Stimulated activated CD4-positive, alpha-beta T cell treated with anti-CD3 and anti-CD28 coated beads, Interleukin-4, amount 100 ng/mL, for 4 hours (primary cell): ENCODE measurements at places on chromosomes 12 and 14.

GRCh38 chr12:128578045-128578444 is 245.7 kb downstream of the SLC15A4 start:
- DNase-seq: no peak

- no peak for DNase-seq
These were observed 76.3 kb downstream of the ANO2 start for GRCh38 chr12:5868625-5869295.

DNA sequence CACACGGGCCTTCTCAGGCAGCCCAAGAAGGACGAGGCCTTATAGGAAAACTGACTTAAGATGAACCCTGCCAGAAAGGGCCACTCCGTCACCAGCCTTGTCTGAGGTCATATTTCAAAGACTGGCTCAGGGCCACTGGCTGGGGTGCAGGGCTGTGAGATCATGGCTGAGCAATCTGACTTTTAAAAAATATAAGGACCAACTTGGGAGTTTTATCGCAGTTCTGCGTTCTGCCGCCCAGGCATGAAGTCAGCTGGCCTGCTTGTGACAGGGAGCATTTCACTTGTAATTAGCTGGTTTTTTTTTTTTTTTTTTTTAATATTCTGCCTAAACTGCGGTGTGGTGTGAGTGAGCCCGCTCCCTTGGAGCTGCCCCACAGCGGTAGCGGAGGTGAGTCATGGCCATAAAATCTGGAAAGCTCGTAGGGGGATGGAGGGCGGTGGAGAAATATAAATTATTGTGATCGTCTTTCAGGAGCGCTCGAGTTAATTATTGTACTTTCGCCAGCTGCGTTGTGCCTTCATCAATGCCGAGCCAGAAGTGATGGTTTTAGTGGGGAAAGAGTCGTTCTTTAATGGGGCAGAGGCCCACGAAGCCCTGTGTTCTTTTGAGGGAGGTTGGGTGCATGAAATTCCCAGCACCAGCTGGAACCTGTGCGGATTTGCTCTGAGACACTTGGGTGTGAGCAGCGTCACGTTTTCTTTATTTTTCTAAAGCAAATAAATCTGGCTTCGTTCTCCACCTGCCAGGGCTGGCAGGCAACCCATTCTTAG is 231.9 kb downstream of the C12orf75 start:
- no peak for DNase-seq

DNA sequence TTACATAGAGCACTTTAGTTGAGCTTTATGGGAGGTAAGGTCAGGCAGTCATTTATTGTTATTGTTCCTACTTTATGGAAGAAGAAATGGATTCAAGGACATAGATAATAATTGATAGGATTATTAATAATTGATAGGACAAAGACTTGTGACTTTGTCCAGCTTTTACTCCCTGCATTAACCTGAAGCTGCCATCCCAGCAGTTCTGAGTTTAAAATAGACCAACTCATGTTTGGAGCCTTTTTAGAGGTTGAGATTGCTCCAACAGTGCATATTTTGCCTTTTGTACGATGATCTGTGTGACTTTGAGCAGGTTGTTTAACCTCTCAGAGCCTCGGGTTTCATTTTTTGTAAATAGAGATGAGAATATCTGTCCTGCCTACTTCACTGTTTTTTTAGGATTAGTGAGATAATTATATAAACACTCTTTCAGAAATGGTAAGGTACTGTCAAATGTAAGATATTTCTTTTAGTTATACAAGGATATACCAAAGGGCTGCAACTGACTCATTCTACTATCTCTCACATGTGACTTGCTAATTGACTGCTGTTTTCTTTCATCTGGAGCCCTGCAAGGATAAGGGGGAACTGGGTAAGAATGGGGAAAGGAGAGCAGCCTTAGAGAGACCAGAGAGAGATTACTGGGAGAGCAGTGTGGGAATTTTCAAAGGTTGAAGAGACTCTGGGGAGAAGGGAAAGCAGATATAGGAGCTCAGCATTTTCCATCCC is 15.3 kb downstream of the WDR20 start:
- no peak for DNase-seq

DNA sequence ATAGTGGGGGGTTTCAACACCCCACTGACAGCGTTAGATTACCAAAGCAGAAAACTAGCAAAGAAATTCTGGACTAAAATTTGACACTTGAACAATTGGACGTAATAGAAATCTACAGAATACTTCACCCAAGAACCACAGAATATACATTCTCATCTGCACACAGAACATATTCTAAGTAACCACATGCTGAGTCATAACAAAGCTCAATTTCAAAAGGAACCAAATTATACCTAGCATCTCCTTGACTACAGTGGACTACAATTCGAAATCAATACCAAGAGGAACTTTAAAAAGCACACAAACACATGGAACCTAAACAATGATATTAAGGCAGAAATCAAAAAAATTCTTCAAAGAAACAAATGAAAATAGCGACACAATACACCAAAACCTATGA is 871.6 kb upstream of the MDGA2 start:
- DNase-seq: no peak

GRCh38 chr14:95811813-95812212 is 64.8 kb upstream of the TUNAR start:
- no peak for DNase-seq

- DNase-seq: no peak
These were observed 7.8 kb downstream of the LIMA1 start for GRCh38 chr12:50275556-50275955.

DNA sequence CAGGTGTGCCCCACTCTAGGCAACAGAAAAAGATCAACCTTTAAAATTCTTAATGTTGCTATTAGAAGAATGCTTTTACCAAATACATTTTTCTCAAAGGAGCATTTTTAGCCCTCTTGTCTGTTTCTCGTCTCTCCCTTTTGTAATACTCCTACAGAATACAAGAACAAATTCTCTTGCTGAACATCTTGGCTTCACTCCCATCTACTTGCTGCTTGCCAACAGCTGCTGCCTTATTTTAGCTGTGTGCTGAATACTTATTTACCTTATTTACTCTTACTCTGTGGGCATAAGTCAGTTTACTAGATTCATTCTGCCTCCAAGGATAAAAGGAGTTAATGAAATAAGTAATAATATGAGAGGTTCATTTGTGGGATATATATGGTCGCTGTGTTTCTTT is 70.8 kb downstream of the POLR3B start:
- DNase-seq: no peak

GRCh38 chr14:104082807-104083206 is 2.7 kb upstream of the ASPG start:
- DNase-seq: no peak

GRCh38 chr14:78857974-78858373 is 687.8 kb downstream of the NRXN3 start:
- no peak for DNase-seq

GRCh38 chr14:59582161-59582560 is 5.5 kb upstream of the CCDC175 start:
- DNase-seq: no peak

GRCh38 chr14:77102154-77102553 is 4.1 kb downstream of the CIPC start:
- no peak for DNase-seq

DNA sequence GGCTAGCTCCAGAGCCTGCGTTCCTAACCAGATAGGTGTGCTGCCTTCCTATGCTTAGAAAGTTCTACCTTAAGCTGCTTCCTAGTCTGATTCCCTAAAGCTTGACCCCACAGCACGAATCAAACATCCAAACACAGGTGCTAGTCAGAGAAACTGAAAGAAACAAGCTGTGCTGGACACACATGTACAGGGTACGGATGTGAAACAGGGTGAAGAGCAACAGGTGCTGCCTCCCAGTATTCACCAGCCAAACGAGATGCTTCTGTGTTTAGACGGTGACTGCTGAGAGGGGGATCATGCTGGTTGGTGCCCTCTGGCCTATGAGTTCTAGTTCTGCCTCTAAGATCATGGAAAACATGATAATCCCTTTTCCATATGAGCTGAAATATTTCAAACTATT is 105.3 kb downstream of the GRIP1 start:
- no peak for DNase-seq

- no peak for DNase-seq
These were observed 16.1 kb downstream of the FSCB start for GRCh38 chr14:44490966-44491365.

- DNase-seq: no peak
These were observed 70.9 kb downstream of the RESF1 start for GRCh38 chr12:32030151-32030550.

GRCh38 chr12:131766382-131767107 is 55.7 kb downstream of the SFSWAP start:
- DNase-seq: no peak

- DNase-seq: no peak
These were observed 1.7 kb upstream of the SCNN1A start for GRCh38 chr12:6376870-6377666.

GRCh38 chr12:54786081-54786480 is 68.2 kb upstream of the MUCL1 start:
- DNase-seq: no peak

- DNase-seq: no peak
These were observed 107.7 kb downstream of the ERGIC2 start for GRCh38 chr12:29273178-29273843.

DNA sequence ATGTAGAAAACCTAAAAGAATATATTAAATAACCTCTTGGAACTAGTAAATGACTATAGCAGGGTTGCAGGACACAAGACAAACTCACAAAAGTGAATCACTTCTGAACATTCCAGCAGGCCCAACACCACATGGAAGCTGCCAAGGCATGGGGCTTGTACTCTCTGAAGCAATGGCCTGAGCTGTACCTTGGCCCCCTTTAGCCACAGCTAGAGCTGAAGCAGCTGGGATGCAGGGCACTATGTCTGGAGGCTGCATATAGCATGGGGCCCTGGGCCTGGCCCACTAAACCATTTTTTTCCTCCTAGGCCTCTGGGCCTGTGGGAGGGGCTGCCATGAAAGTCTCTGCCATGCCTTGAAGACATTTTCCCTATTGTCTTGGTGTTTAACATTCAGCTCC is 1067.3 kb downstream of the LRFN5 start:
- no peak for DNase-seq

- no peak for DNase-seq
These were observed 3.2 kb downstream of the MSI1 start for GRCh38 chr12:120365675-120366340.

DNA sequence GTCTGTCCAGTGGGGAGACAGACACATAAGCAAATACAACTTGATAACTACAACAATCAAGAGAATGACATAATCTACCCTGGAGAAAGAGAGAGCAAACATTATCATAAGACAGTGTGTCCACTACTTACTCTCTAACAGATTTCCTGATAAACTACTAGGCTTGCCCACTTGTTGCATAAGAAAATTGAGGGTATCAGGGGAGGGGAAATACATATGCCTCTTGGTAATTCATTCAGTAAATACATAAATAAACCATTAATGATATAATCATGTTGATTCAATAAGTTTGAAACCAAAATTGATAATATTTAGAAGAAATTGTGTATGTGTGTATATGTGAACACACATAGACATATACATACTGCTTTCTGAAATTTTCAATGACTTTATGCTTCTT is 76.6 kb downstream of the ERGIC2 start:
- no peak for DNase-seq

DNA sequence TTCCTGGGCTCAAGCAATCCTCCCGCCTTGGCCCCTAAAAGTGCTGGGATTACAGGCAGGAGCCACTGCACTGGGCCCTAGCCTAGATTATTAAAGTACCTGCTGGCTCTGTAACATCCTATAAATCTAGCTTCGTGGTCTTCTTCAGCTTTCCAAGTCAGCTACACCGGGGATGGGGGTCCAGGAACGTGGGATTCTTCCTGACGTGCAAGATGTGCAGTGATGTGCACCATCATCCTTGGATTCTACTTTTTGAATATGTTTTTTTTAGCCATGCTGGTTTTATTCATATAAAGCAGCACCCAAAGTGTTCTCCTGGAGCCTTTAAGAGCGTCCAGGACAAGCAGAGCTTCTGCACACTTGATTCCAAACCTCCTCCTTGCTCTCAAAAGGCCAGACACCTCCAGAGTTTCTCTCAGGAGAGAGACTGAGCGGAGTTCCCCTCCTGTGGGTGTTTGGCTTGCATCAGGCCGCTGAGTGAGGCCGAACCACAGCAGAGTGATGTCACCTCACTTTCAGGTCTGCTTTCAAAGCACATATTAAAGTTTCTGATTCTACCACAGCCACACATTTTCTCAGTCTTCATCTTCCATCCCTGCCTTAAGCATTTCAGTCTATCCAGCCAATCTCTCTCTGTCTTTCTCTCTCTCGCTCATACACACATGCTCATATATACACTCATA is 33.4 kb downstream of the VCPKMT start:
- peak; percentile 88 for DNase-seq

DNA sequence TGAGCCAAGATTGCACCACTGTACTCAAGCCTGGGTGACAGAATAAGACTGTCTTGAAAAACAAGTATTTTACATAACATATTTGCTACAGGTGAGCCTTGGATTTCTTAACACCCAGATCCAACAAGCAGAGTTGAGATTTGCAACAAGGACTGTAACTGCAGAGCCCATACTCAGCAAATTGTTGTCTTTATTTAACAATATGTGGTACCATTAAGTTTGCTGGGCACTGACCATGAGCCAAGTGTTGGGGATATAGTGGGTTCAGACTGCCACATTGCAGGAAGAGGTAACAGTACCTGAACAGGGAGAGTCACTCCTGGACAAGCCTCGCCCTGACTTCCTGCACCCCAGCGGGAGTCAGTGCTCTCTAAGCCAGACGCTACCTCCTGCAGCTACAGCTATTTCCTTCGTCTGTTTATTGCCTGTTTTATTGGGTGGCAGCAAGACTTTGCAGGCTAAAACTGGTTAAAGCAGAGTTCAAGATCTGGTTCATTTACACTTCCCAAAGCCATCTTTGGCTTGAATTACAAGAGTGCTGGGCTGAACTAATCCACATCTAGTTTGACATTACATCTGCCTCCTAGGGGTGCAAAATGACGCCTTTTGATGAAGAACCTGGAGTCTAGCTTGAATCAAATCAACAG is 12.5 kb downstream of the AHSA1 start:
- DNase-seq: no peak

- no peak for DNase-seq
These were observed 16.0 kb upstream of the EVL start for GRCh38 chr14:100049220-100049619.

DNA sequence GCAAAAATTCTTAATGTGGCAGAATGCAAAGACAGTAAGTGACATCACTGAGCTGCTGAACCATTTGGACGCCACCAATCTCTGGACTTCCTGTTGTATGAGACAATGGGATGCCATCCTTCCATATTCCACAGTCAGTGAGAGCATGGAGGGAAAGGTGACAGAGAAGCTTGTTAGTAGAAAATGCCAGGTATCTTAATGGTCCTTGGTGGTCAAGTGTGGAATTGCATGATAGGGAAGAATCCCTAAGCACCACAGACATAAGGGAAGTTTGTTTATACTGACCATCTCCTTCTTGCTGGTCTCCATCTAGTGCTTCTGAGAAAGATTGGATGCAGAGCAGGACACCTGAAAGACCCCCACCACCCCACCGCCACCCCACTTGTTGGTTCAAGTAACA is 1410.0 kb upstream of the TMEM132C start:
- DNase-seq: no peak

- no peak for DNase-seq
These were observed 72.7 kb downstream of the TPH2 start for GRCh38 chr12:72011374-72011773.
